ENCODE measurements at places on chromosomes 2 and 18. TPM values are rescaled to one million over a fixed set of nuclear protein-coding genes. Genes with fewer than 3 reads are reported as not detected.

GRCh38 chr2:73825408-73825807 lies 3.4 kb upstream of the STAMBP start:
- H3K27ac ChIP-seq = no peak overlapping the region
- 0 out of 2 replicates have a peak, but pooled peaks cover 3% of the 10 kb centered on the region for H3K36me3 ChIP-seq
- H3K27me3 ChIP-seq = peaks cover 4% of the 10 kb centered on the region
- no peak for DNase-seq
- no peak overlapping the region for H3K4me3 ChIP-seq
- H3K4me1 ChIP-seq = peaks cover 7% of the 10 kb centered on the region

- H3K4me3 ChIP-seq = no peak overlapping the region
- DNase-seq = no peak
- H3K4me1 ChIP-seq = peaks cover 31% of the 10 kb centered on the region
- no peak overlapping the region for H3K27ac ChIP-seq
Measured at GRCh38 chr18:410047-410455, 90.5 kb downstream of the COLEC12 start.

GRCh38 chr2:118584062-118584749 lies 263.2 kb downstream of the EN1 start:
- DNase-seq = no peak
- no peak overlapping the region for H3K4me3 ChIP-seq
- no peaks in the 10 kb centered on the region for H3K27me3 ChIP-seq
- no peaks in the 10 kb centered on the region for H3K36me3 ChIP-seq
- no peak overlapping the region for H3K27ac ChIP-seq
- H3K4me1 ChIP-seq = no peaks in the 10 kb centered on the region

Gene DSEL
- 5.7 TPM for total RNA-seq

Gene SIX2
- total RNA-seq = 3.6 TPM

DNA sequence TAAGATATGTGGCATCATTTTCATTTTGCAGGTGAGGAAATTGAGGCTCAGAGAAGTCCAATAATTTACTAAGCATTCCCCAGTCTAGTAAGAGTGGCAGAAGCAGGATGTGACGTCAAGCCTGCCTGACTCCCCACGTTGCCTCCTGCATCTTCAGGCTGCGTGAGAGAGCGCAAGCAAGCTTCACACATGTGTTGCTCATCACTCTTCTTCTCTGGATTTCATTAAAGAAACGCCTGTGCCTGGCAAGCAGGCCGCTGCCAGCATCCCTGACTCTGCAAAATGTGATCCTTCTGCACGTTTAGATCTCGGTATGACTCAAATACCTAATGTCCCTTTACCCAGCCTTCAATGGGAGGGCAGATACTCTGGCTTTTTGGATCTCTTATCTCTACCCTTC lies 96.8 kb downstream of the PRKCE start:
- DNase-seq = peak; percentile 67
- no peaks in the 10 kb centered on the region for H3K36me3 ChIP-seq
- H3K27me3 ChIP-seq = no peaks in the 10 kb centered on the region
- H3K4me1 ChIP-seq = peaks cover 8% of the 10 kb centered on the region
- H3K4me3 ChIP-seq = no peak overlapping the region

Gene CHPF
- 113 TPM for total RNA-seq

- no peak for DNase-seq
- no peak overlapping the region for H3K27ac ChIP-seq
- peaks cover 8% of the 10 kb centered on the region for H3K27me3 ChIP-seq
- no peaks in the 10 kb centered on the region for H3K4me1 ChIP-seq
- no peaks in the 10 kb centered on the region for H3K36me3 ChIP-seq
- H3K4me3 ChIP-seq = no peak overlapping the region
Measured at GRCh38 chr2:125398738-125399524, 1257.0 kb upstream of the GYPC start.

DNA sequence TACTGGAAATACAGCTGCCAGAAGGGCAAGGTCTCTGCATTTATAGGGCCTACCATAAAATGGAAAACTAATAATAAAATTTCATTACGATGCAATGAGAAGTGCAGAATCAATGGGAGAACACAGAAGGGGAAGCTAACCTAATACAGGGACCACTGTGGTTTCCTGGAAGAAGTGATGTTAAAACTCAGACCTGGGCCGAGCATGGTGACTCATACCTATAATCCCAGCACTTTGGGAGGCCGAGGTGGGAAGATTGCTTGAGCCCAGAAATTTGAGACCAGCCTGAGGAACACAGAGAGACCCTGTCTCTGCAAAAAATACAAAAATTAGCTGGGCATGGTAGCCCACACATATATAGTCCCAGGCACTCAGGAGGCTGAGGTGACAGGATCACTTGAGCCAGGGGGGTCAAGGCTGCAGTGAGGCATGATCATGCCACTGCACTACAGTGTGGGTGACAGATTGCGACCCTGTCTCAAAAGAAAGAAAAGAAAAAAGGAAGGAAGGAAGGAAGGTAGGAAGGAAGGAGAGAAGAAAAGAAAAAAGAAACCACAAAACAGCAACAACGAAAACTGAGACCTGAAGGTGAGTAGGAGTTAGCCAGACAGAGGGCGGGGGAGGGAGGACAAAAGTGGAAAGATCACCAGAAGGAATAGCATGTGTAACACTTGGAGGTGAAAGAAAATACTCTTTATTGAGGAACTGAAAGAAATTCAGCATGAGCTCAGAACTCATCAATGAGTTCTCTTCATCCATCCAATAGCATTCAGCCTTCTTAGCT lies 58.3 kb upstream of the DTNA start:
- DNase-seq = no peak
- H3K27ac ChIP-seq = no peak overlapping the region
- H3K4me1 ChIP-seq = peaks cover 34% of the 10 kb centered on the region
- no peak overlapping the region for H3K4me3 ChIP-seq
- H3K27me3 ChIP-seq = no peaks in the 10 kb centered on the region

GRCh38 chr2:26470601-26471260 lies 7.2 kb downstream of the OTOF start:
- H3K36me3 ChIP-seq = no peaks in the 10 kb centered on the region
- H3K4me1 ChIP-seq = no peaks in the 10 kb centered on the region
- no peak overlapping the region for H3K4me3 ChIP-seq
- H3K27ac ChIP-seq = no peak overlapping the region
- no peaks in the 10 kb centered on the region for H3K27me3 ChIP-seq

Gene RAD51AP2
- not detected for total RNA-seq

DNA sequence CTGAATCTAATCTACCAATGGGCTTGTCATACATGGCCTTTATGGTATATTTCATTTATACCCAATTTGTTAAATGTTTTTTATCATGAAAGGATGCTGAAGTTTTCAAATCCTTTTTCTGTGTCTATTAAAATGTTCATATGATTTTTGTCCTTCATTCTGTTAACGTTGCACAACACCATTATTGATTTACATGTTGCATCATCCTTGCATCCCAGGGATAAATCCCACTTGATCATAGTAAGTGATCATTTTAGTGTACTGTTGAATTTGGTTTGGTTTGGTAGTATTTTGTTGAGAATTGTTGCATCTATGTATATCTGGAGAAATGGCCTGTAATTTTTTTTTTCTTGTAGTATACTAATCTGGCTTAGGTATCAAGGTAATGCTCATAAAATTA lies 9.4 kb downstream of the SP100 start:
- no peak for DNase-seq
- no peaks in the 10 kb centered on the region for H3K27me3 ChIP-seq
- no peak overlapping the region for H3K27ac ChIP-seq
- H3K4me3 ChIP-seq = no peak overlapping the region
- H3K4me1 ChIP-seq = peaks cover 10% of the 10 kb centered on the region

GRCh38 chr2:134917360-134917865 lies 1.2 kb upstream of the CCNT2 start:
- peaks cover 8% of the 10 kb centered on the region for H3K4me1 ChIP-seq
- DNase-seq = no peak
- H3K27me3 ChIP-seq = no peaks in the 10 kb centered on the region
- peak overlapping the region; percentile 90 for H3K4me3 ChIP-seq
- H3K36me3 ChIP-seq = peaks cover 17% of the 10 kb centered on the region

Gene DNER
- total RNA-seq = 0.05 TPM

DNA sequence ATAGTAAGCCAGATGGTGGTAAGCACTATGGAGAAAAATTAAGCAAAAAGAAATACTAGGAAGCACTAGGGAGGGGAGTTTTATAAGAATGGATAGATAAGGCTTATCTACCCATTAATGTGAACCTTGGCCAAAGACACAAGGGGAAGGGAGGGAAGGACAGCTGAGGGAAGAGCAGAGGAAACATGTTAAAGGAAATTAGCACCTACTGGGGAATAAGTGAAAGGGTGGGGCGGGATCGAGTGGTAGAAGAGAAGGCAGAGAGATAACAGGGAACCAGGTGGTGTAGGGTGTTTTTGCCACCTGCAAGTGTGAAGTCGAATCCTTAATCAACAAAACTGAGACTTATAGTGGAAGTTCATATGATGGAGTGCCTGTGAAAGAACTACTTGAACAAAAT lies 1.7 kb downstream of the UNC80 start:
- DNase-seq = no peak
- H3K4me1 ChIP-seq = 0 out of 2 replicates have a peak, but pooled peaks cover 4% of the 10 kb centered on the region
- H3K27me3 ChIP-seq = peaks cover 3% of the 10 kb centered on the region
- no peak overlapping the region for H3K4me3 ChIP-seq
- H3K36me3 ChIP-seq = no peaks in the 10 kb centered on the region
- no peak overlapping the region for H3K27ac ChIP-seq

- DNase-seq = no peak
- peak overlapping the region; percentile 89 for H3K4me3 ChIP-seq
- no peaks in the 10 kb centered on the region for H3K27me3 ChIP-seq
- no peak overlapping the region for H3K27ac ChIP-seq
Measured at GRCh38 chr2:128026448-128027277, 1.2 kb downstream of the SAP130 start.

DNA sequence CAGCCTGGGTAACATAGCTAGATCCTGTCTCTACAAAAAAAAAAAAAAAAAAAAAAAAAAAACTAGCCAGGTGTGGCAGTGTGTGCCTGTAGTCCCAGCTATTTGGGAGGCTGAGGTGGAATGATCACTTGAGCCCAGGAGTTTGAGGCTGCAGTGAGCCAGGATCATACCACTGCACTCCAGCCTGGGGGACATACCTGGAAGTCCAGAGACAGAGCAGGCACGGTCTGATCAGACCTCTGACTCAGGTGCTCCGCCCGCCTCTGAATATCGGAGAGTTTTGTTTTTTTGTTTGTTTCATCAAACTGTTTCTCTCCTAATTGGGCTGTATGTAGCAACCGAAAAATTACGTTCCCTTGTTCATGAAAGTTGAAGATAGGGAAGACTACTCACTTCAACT lies 49.2 kb downstream of the RASGRP3 start:
- H3K27me3 ChIP-seq = no peaks in the 10 kb centered on the region
- H3K27ac ChIP-seq = no peak overlapping the region
- no peaks in the 10 kb centered on the region for H3K36me3 ChIP-seq
- no peak overlapping the region for H3K4me3 ChIP-seq

Gene CCDC178
- not detected for total RNA-seq

DNA sequence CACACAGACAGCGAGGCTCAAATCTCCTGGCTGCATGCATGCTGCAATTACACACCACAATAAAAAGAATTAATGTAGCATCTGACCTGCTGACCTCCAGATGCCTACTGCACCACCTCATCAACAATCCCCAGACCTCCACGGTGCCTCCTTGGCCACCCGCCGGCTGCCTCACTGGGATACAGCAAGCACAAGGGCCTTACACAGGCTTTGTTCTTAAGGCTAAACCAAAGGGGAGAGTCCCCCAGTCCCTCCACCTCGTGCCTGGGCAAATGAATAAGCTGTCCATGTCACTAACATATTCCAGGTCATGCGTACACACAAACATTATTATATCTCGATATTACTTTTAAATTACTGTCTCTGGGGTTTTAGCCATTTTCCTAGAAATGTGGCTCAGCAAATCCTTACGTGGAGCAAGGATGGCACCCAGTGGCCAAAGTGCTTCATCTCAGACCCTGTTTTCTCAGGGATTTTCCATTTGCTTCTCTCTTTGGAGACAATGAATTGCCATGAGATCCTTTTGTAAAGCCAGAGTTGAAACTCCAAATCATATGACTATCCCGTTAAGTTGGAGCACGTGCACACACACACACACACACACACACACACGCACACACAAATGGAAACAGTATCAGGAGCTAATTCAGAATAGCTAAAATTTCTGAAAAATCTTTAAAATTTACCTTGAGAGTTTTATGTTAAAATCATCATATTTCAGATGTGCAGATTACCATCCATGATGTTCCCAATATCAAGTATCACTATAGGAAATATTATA lies 313.8 kb downstream of the PDE11A start:
- H3K4me1 ChIP-seq = peaks cover 6% of the 10 kb centered on the region
- no peak overlapping the region for H3K4me3 ChIP-seq
- DNase-seq = peak; percentile 63
- H3K27me3 ChIP-seq = 0 out of 2 replicates have a peak, but pooled peaks cover 5% of the 10 kb centered on the region

DNA sequence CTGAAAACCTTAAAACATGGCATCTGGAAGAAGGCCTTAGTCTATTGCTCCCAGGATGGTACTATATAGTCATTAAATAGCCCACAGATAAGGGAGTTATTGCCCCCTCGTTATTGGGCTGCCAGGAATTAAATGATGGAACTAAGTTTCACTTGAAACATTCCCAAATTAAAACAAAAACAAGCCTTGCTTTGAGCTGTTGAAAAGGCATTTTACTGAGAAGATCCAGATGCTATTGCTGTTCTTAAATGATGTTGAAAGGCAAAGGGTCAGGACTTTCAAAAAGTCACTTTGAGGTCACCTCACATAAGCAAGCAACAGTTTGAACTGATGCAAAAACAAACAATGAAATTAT lies 2.0 kb upstream of the AMMECR1L start:
- H3K27ac ChIP-seq = no peak overlapping the region
- DNase-seq = no peak
- H3K27me3 ChIP-seq = no peaks in the 10 kb centered on the region
- peaks cover 17% of the 10 kb centered on the region for H3K36me3 ChIP-seq

Gene KIF1A
- not detected for total RNA-seq
